ENCODE measurements at places on chromosomes 11 and 22.

- no peak for DNase-seq
These were observed 31.6 kb upstream of the WNT11 start for GRCh38 chr11:76237914-76238313.

DNA sequence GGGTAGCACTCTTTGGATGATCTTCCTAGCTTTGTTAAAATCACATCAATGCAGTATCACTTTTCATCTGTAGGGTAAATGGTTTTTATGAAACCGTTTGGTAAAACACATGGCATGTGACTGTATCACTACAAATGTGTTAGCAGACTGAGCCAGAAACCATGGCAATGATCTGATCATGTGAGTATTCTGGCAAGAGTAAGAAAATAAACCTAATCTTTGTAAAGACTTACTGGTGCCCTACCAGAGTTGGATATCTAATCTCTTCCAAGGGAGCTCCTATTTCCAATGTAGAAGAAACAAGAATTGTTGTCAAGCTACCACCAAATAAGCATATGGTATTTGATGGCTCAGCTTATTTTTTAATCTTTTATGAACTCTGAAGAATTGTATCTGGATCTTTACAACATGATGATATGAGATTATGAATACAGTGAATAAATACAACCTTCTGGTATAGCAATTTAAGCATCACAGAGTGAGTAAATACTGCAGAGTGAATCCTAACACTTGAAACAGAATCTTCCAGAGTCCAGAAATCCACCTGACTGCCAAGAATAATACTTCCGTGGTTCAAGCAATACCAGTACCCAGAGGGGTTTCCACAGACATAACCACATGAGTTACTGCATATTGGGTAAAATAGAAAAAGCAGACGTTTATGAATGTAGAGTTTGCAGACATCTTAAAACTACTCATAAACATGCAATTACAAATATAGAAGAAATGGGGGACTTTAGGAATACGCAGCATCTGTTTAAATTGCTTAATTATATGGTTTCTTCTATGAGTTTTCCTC lies 238.8 kb downstream of the TTC28 start:
- no peak for DNase-seq

- no peak for DNase-seq
These were observed 32.4 kb upstream of the MYH9 start for GRCh38 chr22:36419912-36420882.

GRCh38 chr22:37019309-37020191 lies at the start of the genes MPST and TST:
TSS of gene MPST (plus strand) at chr22:37019742. CDS start at chr22:37019837, 95 bp downstream.
TSS of gene TST (minus strand) at chr22:37019447. CDS start at chr22:37018732, 715 bp downstream.
- peak; percentile 62 for DNase-seq

DNA sequence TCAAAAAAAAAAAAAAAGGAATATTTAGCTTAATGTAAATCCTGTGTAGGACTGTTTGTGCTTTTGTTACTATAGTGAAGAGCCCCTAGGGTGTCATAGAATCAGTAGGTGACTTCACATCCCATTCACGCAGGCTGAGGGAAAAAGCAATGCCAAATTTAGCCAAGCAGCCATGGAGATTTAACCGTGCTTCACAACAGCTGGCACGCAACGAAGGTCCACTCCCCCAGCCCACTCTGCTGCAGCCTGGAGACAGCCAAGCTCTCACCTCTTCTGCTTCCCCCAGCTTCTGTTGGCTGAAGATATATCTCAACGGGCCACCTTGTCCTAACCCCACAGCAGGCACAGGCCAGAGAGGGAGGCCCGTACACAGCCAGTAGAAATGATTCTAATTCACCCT lies 78.8 kb upstream of the BID start:
- no peak for DNase-seq

- no peak for DNase-seq
These were observed 4.8 kb upstream of the TRABD start for GRCh38 chr22:50180727-50181521.

DNA sequence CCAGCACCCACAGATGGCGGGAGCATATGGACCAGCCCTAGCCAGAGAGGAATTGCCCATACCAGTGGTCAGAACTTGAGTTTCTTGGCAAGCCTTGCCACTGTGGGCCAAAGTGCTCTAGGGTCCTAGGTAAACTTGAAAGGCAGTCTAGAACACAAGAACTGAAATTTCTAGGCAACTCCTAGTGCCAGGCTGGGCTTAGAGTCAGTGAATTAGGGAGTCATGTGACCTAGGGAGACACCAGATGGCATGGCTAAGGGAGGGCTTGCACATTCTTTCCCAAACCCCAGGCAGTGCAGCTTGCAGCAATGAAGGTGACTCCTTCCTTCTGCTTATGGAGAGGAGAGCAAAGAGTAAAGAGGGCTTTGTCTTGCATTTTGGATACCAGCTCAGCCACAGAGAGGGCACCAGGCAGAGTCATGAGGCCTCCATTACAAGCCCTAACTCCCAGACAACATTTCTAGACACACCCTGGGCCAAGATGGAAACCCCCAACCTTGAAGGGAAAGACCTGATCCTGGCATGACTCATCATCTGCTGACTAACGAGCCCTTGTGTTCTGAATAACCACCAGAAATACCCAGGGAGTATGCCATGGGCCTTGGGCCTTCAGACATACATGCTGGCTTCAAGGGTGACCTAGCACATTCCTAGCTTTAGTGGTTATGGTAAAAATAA lies 19.2 kb upstream of the OR56A3 start:
- no peak for DNase-seq

GRCh38 chr22:44445731-44446130 lies 52.3 kb downstream of the RTL6 start:
- peak; percentile 90 for DNase-seq

GRCh38 chr11:72762641-72763304 lies 10.6 kb upstream of the ARAP1 start:
- no peak for DNase-seq

DNA sequence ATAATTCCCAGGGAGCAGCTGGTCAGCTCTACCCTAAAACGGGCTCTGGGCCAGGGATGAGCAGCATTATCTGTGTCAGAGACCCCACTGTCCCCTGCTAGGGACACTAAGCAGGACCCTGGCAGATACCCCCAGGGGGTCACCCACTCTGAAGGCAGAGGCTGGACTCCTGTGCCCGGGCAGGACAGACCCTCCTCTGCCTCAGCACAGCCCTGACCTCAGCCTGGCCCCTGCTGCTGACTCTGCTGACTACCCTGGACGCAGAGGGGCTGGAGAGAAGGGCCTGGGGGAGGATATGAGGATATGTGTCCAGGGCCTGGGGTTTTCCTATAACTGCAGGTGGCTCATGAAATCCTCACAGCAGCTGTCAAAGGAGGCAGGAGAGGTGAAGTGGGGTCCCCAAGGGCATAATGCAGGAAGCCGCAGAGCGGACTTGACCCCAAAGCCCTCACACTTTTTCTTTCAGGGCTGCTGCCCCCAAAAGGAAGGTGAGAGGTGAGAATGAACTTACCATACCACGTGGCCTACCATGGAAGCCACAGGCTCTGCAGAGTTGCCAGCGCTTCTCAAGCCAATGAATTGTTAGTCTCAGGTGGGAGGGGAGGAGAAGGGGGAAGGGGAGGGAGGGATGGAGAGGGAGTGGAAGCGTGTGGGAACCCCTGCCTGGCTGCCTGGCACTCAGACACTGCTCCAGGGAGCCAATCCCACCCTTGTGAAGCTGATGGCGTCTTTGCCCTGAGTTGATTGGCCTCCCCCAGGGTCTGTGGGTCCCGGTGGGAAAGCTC lies 76.7 kb upstream of the WNT11 start:
- no peak for DNase-seq

GRCh38 chr11:199782-200181 lies 6.9 kb downstream of the SCGB1C1 start:
- no peak for DNase-seq

DNA sequence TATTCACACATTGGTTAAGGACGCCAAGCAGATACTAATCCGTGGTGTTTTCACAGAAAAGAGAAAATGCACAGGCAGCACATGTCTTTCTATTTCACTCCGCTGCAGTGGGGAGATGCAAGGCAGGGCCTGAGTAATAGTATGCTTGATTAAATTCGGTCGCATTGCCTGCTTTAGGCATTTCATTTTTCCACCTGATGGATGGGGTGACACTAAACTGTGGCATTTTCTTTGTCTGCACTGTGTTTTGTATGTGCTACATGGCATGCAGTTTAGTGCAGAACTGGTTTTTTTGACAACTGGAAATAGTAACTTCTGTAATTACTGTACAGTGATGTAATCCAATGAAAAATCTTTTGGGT lies 94.9 kb downstream of the SLC17A6 start:
- DNase-seq: no peak

DNA sequence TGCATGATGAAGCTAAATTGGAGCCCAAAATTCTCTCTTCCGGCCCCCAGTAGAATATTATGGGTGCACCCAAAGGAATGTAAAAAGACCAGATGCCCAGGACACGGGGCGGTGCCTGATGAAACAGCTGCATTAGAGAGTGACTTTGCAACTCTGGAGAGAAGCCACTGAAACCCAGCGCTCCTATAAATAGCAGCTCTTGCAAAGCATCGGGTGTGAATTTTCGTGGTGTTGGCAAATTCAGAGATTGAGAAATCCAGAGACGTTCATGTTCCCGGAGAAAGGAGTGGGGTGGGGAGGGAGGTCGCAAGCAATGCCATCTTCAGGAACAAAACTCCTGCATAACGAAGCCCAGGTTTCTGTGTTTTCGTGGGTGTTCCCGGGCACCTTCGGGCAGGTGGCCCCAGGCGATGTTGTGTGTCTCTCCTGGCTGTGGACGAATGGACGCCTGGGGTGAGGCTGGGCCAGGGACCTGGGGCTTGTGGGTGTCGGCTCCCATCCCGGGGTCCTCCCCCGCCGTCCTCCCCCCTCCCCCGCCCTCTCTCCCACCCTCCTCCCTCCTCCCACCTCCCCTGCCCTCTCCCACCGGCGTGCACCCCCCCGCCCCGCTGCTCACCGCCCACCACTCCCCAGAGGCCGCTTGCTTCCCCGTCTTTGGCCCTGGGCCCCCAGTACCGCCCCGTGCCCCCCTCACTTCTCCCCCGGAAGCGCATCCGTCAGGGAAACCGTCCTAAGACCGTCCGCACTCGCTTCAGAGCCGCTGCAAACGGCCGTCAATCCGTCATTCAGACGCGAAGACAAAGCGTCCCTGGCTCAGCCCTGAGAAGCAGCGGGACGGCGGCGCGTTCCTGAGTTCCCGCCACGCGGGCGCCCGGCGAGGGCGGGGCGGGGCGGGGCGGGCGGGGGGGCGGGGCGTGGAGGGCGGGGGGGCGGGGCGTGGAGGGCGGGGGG lies 26.7 kb upstream of the TOLLIP start:
- DNase-seq: peak; percentile 44

DNA sequence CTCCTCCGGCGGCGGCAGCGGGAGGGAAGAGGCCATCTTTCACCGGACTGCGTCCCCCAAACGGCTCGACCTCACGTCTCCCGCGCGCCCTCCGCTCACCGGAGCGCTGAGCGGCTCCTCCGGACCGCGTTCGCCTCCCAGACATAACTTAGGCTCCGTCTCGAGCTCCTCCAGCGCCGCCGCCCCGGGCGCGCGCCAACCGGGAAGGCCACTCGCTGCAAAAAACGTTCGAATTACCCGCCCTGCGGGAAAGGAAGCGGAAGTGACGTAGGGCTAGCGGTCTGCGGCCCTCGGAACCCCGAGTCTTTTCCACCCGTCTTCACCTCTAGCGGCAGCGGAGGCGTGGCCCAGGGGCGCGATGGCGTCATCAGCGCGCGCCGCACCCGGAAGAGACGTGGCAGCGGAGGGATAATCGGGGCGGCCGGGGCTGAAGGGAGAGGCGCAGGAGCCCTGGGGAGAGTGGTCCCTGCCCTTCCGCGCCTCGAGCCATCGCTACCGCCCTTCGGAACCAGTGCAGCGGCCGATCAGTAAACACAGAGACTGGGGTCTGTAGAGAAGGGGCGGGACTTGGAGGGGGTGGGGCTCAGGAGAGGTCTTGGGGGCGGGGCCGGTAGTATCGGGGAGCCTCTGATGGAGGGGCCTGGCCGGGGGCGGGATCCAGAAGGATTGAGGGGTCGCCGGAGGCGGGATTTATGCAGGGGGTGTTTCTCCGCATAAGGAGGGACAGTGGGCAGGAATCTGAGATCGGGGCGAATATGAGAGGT lies at the start of the genes CDCA5 and ZFPL1:
Gene CDCA5 (minus strand): TSS at position 207 of the 764 bp plus-strand sequence. CDS start 62 bp downstream, at position 145.
Gene ZFPL1 (plus strand): TSS at position 389 of the 764 bp plus-strand sequence. CDS start 477 bp downstream, outside the sequence.
- DNase-seq: peak; percentile 89

DNA sequence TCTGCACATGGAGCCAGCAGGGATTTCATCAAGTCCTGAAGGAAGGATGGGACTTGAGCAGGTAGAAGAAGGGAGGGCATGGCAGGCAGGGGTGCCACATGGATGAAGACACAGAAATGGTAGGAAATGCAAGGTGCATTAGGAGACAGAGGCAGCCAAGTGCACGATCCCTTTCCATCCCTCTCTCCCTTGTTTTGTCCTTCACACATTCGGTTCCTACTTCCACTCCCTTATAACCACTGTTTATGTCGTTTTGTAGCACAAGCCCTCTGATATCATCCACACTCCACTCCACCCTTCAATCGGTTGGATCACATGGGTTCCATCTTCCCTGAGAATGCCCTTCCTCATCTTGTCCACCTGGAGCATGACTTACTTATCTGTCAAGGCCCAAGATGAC lies 35.2 kb downstream of the IFT27 start:
- no peak for DNase-seq

- no peak for DNase-seq
These were observed 65.8 kb upstream of the SUSD2 start for GRCh38 chr22:24115247-24116207.

DNA sequence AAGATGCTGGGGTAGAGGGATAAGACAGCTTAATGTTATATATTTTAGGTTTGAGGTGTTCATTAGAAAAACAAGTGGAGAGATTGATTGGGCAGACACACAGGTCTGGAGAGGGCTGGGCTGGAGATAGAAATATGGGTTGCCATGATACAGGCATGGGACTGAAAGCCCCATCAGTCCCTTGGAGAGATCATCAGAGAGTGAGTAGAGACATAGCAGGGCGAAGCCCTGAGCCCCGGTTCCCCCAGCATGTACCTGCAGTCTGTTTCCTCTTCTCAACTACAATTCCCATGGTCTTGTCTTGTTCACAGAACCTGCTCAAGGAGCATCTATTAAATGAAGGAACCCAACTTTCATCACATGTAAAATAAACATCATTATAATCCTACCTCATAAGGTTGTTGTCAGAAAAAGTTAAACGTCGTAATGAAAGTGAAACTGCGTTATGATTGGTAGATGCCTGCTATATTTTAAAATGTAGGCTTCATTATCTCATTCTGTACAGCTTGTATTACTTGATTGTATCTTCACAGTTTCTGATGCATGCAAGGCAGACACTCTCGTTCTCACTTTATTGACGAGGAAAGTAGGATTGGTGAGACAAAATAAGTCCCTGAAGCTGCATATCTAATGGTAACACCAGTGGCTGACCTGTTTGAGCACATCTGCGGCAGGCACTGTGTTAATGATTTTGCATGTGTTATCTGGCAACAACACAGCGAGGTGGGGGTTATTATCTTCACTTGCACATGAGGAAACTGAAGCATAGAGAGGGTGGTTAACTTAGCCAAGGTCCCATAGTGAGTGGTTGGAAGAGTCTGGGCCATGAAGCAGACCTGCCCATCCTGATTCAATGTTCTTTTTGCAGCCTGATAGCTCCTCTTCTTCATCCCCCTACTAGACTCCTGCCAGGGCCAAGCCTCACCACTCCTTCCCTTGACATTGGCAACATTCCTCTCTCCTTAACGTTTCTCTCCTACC lies 63.5 kb downstream of the ENDOD1 start:
- DNase-seq: no peak

GRCh38 chr11:35106595-35106994 lies 32.4 kb upstream of the CD44 start:
- no peak for DNase-seq

GRCh38 chr11:35036639-35037038 lies 102.3 kb upstream of the CD44 start:
- DNase-seq: no peak

Measured in PC-9 (cell line).